ENCODE measurements at places on chromosomes 3 and 15. TPM values are rescaled to one million over a fixed set of nuclear protein-coding genes. Genes with fewer than 3 reads are reported as not detected.

DNA sequence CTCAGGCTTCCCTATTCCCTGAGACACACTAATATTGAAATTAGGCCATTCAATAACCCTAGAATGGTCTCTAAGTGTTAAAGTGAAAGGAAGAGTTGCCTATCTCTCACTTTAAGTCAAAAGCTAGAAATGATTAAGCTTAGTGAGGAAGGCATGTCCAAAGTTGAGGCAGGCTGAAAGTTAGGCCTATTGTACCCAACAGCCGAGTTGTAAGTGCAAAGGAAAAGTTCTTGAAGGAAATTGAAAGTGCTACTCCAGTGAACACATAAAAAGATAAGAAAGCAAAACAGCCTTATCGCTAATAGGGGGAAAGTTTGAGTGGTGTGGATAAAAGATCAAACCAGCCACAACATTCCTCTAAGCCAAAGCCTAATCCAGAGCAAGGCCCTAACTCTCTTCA lies 117.9 kb upstream of the SPATA12 start:
- no peaks in the 10 kb centered on the region for H3K36me3 ChIP-seq
- no peaks in the 10 kb centered on the region for H3K27me3 ChIP-seq
- no peaks in the 10 kb centered on the region for H3K4me1 ChIP-seq
- H3K27ac ChIP-seq: no peak overlapping the region
- H3K4me3 ChIP-seq: no peak overlapping the region
- DNase-seq: no peak

- no peaks in the 10 kb centered on the region for H3K27me3 ChIP-seq
- H3K4me3 ChIP-seq: no peak overlapping the region
- H3K4me1 ChIP-seq: no peaks in the 10 kb centered on the region
- H3K27ac ChIP-seq: no peak overlapping the region
- DNase-seq: no peak
- peaks cover 24% of the 10 kb centered on the region for H3K36me3 ChIP-seq
These were observed 14.5 kb downstream of the PLXNB1 start for GRCh38 chr3:48415251-48415953.

- no peaks in the 10 kb centered on the region for H3K36me3 ChIP-seq
- DNase-seq: no peak
- no peaks in the 10 kb centered on the region for H3K27me3 ChIP-seq
- peak overlapping the region; percentile 14 for H3K4me3 ChIP-seq
- H3K27ac ChIP-seq: no peak overlapping the region
These were observed 53.9 kb upstream of the FRMD4B start for GRCh38 chr3:69439643-69440270.

GRCh38 chr3:156471431-156471830 lies 83.5 kb downstream of the SSR3 start:
- H3K27ac ChIP-seq: no peak overlapping the region
- H3K27me3 ChIP-seq: no peaks in the 10 kb centered on the region
- H3K36me3 ChIP-seq: no peaks in the 10 kb centered on the region
- peaks cover 6% of the 10 kb centered on the region for H3K4me1 ChIP-seq
- no peak for DNase-seq
- H3K4me3 ChIP-seq: no peak overlapping the region

GRCh38 chr3:20658491-20658890 lies 472.5 kb upstream of the SGO1 start:
- H3K36me3 ChIP-seq: no peaks in the 10 kb centered on the region
- no peak for DNase-seq
- H3K27me3 ChIP-seq: no peaks in the 10 kb centered on the region
- H3K27ac ChIP-seq: no peak overlapping the region

- no peak overlapping the region for H3K4me3 ChIP-seq
- no peak overlapping the region for H3K27ac ChIP-seq
These were observed 6.6 kb downstream of the MAP2K5 start for GRCh38 chr15:67548862-67549651.

DNA sequence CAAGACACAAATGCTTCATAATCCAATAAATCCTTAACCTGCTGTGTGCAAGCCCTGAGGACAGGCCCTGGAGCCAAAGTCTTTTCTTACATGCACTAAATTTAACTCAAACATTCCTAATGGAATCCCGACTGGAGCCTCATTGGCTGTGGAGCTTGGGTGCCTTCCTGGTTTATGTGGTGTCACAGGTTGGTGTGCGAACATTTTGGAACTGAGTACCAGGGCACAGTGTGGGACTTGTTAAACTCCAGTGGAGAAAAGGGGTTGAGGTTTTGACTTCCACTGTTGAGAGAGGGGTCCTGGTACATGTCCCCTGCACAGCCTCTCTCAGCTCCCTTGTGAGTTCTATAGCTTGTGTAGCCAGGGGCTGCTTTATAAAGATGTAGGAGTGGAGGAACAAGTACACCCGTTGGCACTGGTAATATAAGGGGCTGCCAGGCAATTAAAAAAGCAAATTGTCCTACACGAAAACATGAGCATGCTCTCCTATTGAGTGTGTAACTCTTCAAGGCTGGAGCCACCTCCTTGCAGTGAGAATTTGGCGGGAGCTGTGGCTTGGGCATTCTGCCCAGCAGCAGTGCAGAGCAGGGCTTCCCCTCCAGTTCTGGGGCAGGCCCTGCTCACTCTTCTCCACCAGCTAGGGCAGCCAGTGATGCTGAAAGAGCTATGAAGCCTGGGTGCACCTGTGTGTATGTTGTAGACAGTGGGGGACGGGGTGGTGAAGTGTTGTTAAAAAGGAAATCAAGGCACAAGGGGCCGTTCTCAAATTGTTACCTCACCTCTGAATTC lies 218.1 kb downstream of the CLSTN2 start:
- H3K4me1 ChIP-seq: no peaks in the 10 kb centered on the region
- DNase-seq: no peak
- H3K4me3 ChIP-seq: no peak overlapping the region
- no peaks in the 10 kb centered on the region for H3K36me3 ChIP-seq
- no peaks in the 10 kb centered on the region for H3K27me3 ChIP-seq
- H3K27ac ChIP-seq: no peak overlapping the region

- peaks cover 8% of the 10 kb centered on the region for H3K4me1 ChIP-seq
- DNase-seq: no peak
- no peak overlapping the region for H3K4me3 ChIP-seq
- H3K36me3 ChIP-seq: no peaks in the 10 kb centered on the region
- peak overlapping the region; percentile 49 for H3K27ac ChIP-seq
These were observed 86.2 kb downstream of the TGFBR2 start for GRCh38 chr3:30692498-30693130.

DNA sequence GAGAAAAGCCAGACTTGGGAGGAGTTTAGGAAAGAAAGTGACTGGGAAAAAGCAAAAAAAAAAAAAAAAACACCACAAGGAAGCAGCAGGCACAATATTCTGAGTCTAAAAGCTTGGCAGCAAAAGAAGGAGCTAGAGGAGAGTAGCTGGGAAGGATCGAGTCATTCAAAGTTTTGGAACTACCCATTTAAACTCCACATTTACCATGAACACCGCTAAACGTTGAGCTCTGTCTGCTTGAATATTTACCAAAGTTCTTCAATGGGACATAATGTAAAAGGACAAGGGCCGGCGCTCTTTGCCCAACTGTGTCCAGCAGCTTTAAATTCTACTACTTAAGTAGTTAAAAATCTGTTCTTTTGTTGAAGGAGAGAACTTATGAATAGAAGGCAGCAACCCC lies 481.9 kb downstream of the FOXP1 start:
- no peaks in the 10 kb centered on the region for H3K27me3 ChIP-seq
- no peaks in the 10 kb centered on the region for H3K36me3 ChIP-seq
- no peaks in the 10 kb centered on the region for H3K4me1 ChIP-seq
- H3K4me3 ChIP-seq: no peak overlapping the region

DNA sequence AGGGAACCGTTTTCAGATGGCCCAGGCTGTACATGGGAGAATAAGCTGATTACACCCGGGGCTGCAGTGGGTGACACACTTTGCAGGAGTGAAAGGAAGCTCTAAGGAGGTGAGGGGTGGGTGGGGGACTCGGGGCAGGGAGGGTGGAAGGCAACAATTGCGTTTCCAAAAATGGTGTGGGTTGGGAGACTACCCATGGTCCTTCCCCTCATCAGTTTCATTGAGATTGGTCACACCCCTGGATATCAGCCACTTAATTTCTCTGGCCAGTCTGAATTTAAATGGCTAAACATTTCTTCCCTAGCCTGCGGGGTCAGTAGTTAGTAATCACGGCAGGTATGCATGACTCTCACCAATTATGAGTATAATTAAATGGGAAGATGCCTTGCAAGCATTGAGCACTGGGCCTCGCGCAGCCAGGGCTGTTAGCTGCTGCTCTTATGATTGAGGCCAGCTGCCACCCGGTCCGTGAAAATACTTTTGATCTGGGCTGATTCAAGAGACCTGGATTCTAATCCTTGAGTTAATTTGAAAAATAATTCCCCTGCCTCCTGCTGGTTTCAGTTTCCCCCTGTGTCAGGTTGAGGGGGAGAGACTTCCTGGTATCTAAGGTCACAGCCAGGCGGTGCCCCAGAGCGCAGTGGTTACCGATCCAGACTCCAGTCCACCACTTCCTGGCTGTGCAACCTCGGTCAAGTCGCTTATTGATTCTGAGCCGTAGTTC lies 23.3 kb downstream of the SLC6A6 start:
- H3K4me1 ChIP-seq: no peaks in the 10 kb centered on the region
- H3K4me3 ChIP-seq: no peak overlapping the region
- no peaks in the 10 kb centered on the region for H3K27me3 ChIP-seq
- DNase-seq: no peak

- no peak overlapping the region for H3K4me3 ChIP-seq
- H3K4me1 ChIP-seq: no peaks in the 10 kb centered on the region
- no peaks in the 10 kb centered on the region for H3K27me3 ChIP-seq
- no peak for DNase-seq
These were observed 144.1 kb downstream of the VPS13C start for GRCh38 chr15:61916104-61916503.

DNA sequence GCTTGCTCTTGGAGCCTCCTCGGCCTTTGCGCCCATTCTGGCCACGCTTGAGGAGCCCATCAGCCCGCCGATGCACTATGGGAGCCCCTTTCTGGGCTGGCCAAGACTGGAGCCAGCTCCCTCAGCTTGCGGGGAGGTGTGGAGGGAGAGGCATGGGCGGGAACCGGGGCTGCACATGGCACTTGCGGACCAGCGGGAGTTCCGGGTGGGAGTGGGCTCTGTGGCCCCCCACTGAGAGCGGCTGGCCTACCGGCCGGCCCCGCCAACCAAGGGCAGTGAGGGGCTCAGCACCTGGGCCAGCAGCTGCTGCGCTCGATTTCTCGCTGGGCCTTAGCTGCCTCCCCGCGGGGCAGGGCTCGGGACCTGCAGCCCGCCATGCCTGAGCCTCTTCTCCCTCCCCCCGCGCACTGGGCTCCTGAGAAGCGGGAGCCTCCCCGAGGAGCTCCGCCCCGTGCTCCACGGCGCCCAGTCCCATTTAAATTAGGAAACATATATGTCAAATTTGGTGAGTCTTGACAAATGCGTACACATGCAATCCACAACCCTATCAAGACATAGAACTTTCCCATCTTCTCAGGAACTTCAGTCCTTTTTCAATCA lies 97.6 kb upstream of the CNTN3 start:
- H3K4me1 ChIP-seq: no peaks in the 10 kb centered on the region
- no peak overlapping the region for H3K4me3 ChIP-seq
- DNase-seq: no peak
- no peak overlapping the region for H3K27ac ChIP-seq

DNA sequence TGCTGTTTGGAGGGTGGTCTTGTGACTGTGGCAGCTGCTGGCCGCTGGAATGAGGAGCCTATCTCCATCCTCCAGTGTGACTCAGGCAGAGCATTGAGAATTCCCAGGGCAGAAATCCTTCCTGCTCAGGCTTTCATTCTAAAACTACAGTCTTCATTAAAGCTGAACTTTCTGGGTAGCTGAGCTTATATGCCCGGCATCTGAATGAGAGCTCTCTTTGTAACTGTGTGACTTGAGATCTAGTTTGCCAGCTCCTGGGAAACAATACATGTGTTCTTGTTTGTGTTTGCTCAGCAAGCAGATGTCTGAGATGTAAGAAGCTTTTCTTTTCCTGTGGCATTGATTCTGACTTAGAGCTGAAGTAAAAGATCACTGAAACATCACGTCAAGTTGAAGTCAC lies 22.4 kb downstream of the RLBP1 start:
- H3K4me1 ChIP-seq: no peaks in the 10 kb centered on the region
- H3K27ac ChIP-seq: peak overlapping the region; percentile 74
- no peaks in the 10 kb centered on the region for H3K36me3 ChIP-seq
- H3K4me3 ChIP-seq: no peak overlapping the region
- DNase-seq: no peak

- no peaks in the 10 kb centered on the region for H3K27me3 ChIP-seq
- no peaks in the 10 kb centered on the region for H3K36me3 ChIP-seq
- peak overlapping the region; percentile 64 for H3K27ac ChIP-seq
- peak overlapping the region; percentile 74 for H3K4me3 ChIP-seq
- peaks cover 10% of the 10 kb centered on the region for H3K4me1 ChIP-seq
- DNase-seq: no peak
These were observed 18.0 kb downstream of the ZNF148 start for GRCh38 chr3:125357032-125357658.

DNA sequence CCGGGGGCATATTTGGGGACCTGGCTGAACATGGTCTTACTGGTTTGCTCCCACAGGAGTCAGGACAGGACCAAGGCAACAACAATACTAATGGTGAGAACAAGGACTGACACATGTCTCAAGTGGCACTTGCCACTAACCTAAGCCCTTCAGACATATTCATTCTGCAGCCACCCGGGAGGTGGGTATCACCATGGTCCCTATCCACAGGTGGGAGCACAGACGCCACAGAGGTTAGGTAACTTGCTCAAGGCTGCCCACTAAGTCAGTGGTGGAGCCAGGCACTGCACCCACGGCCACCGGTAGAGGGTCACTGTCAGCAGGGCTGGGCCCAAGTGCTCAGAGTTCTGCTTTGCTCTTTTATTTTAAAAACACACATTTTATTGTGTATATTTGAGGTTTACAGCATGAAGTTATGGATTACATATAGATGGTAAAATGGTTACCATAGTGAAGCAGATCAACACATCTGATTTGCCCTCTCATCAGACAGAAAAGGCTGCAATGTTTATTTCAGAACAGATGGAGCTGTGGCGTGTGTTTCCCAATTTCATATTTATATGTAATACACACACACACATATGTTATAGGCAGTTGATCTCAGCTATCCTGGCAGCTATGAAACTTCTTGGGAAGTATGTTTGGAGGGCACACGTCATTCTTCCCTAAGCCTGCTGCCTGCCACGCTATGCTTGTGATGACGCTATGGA lies 30.0 kb upstream of the SLC41A3 start:
- no peaks in the 10 kb centered on the region for H3K27me3 ChIP-seq
- H3K27ac ChIP-seq: no peak overlapping the region
- H3K4me1 ChIP-seq: no peaks in the 10 kb centered on the region
- no peak overlapping the region for H3K4me3 ChIP-seq
- H3K36me3 ChIP-seq: no peaks in the 10 kb centered on the region
- no peak for DNase-seq

- no peak overlapping the region for H3K27ac ChIP-seq
- H3K4me3 ChIP-seq: peak overlapping the region; percentile 65
- DNase-seq: no peak
- H3K36me3 ChIP-seq: no peaks in the 10 kb centered on the region
These were observed 154.3 kb downstream of the NSMCE3 start for GRCh38 chr15:29115093-29115991.

- H3K4me1 ChIP-seq: no peaks in the 10 kb centered on the region
- H3K36me3 ChIP-seq: no peaks in the 10 kb centered on the region
- no peaks in the 10 kb centered on the region for H3K27me3 ChIP-seq
- no peak for DNase-seq
These were observed 224.9 kb upstream of the ZNF717 start for GRCh38 chr3:76010252-76010651.

Gene B2M
- total RNA-seq: 3,086 TPM

Gene GOLGA6L9
- 2.1 TPM for total RNA-seq

Gene SCAANT1
- total RNA-seq: not detected

Measured in breast epithelium (tissue), 4 donors.